ENCODE measurements at places on chromosomes 7 and 10. TPM values are rescaled to one million over a fixed set of nuclear protein-coding genes. Genes with fewer than 3 reads are reported as not detected.
A peak's percentile ranks its signal among the peaks of the same experiment; 100 is the strongest.

The SPDYE2 gene
- not detected for total RNA-seq

The CRYGN gene
- not detected for total RNA-seq

The TAS2R4 gene
- 0.40 TPM for total RNA-seq

The ZNF425 gene
- 1.1 TPM for total RNA-seq

The FAM237B gene
- not detected for total RNA-seq

The STEAP2 gene
- total RNA-seq = 0.81 TPM

DNA sequence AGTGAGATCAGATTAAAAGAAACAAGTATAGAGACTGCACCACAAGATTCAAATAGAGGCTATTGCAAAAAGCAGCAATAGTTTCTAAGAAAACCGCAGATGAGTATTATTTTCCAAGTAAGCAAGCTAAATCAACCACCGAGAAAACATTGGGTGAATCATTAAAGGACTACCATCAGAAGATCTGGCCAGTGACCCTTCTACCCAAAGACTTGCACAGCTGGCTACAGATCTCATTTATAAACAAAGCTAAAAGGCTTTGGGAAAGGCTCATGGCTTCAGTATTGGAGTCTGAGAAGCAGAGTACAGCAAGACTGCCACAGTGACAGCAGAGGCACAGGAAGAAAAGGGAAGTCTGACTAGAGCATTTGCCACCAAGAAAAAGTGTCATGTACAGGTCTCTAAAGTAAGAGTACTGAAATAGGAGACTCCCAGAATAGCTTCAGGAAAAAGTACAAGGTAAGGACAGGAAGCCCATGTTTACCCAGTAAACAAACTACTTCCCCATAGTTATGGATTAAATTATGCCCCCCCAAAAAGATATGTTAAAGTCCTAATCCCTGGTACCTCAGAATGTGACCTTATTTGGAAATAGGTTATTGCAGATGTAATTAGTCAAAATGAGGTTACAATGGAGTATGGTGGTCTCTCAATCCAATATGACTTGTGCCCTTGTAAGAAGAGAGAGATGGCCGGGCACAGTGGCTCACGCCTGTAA lies 19.0 kb downstream of the STEAP1 start:
- no peak for DNase-seq

GRCh38 chr10:75607576-75607975 lies 176.2 kb downstream of the LRMDA start:
- DNase-seq = no peak

GRCh38 chr7:101128040-101128834 lies 1.3 kb downstream of the SERPINE1 start:
- no peak for DNase-seq

- DNase-seq = peak; percentile 68
Measured at GRCh38 chr7:34135924-34136323, 230.6 kb downstream of the BMPER start.

GRCh38 chr10:95880704-95881103 lies 27.1 kb upstream of the CC2D2B start:
- DNase-seq = no peak

DNA sequence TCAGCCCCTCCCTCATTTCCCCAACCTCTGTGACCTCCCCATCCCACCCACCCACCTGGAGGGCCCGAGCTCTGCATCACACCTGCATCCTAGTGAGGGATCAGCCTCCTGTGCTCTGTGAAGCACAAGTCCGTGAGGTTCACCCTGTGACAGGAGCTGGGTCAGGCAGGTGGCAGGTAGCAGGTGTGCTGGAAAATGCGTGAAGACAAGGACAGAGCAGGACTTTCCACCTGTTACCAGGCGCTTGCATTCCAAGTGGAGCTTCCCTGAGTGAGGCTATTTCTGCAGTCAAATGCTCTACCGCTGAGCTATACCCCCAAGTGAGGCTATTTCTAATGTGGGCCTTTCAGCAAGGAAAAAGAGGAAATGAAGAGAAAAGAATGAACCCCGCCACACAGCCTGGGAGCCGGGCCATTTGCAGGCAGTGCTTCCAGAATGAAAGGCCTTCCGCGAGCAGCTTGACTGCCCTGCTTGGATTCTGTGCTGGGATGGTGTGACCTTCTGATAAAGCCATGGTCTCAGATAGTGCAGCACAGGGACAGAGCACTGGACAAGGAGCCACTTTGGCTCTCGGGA lies 13.3 kb upstream of the CPXM2 start:
- no peak for DNase-seq

- DNase-seq = no peak
Measured at GRCh38 chr7:25289518-25289917, 61.2 kb upstream of the NPVF start.

- no peak for DNase-seq
Measured at GRCh38 chr10:93392121-93392520, 90.0 kb downstream of the MYOF start.

DNA sequence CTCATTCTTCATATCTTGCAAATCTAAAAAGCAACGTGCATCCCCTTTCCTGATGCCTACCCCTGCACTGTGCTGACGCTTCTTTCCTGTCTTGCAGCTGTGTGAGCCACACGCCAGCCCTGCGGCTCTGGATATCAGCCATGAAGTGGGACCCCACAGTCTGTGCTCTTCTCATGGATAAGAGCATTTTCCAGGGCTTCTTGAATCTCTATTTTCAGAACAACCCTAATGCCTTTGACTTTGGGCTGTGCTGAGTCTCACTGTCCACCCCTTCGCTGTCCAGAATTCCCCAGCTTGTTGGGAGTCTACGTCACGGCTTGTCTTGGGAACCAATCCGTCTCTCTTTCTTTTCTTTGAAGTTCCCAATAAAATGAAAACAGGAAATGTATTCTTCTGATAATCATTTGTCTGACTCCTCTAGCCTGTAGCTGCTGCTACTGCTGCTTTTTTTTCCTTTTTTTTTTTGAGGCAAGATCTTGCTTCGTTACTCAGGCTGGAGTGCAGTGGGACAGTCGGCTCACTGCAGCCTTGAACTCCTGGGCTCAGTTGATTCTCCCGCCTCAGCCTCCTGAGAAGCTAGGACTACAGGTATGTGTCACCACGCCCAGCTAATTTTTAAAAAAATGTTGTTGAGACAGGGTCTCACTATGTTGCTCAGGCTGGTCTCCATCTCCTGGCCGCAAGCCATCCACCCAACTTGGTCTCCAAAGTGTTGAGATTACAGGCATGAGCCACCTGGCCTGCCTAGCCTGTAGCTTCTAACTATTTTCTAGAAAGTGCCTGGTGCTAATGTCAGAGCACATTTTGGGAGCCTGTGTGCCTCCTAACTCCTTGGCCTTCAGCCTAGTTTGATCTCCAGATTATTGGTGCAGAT lies 30.3 kb downstream of the GSTO2 start:
- no peak for DNase-seq

DNA sequence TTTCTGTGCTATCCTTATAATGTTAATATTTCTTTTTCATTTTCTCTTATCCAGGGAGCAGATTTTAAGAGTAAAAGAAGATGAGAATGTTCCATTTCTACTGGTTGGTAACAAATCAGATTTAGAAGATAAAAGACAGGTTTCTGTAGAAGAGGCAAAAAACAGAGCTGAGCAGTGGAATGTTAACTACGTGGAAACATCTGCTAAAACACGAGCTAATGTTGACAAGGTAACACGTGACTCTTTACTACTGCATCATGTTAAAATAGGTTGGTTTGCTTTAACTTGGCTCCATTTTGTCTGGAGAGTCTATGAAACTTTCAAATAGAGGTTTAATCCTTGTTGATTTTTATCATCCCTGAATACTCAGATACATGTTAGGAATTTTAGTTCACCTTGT lies 73.3 kb downstream of the RALA start:
- DNase-seq = no peak

DNA sequence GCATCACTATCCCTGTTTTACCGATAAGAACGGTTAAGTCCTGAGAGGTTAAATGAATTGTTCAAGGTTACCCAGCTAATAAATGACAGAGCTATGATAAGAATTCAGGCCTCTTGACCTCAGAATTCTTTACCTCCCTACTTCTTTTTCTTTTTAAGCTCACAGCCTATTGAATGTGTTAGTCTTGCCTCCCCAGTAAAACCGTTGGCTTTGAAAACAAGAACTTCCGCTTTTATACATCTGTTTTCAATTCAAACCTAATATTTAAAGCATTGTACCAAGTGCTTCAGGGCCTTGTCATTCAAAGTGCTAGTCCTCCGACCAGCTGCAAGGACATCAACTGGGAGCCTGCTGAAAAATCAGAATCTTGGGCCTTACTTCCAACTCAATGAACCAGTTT lies 15.6 kb downstream of the SEC31B start:
- no peak for DNase-seq

DNA sequence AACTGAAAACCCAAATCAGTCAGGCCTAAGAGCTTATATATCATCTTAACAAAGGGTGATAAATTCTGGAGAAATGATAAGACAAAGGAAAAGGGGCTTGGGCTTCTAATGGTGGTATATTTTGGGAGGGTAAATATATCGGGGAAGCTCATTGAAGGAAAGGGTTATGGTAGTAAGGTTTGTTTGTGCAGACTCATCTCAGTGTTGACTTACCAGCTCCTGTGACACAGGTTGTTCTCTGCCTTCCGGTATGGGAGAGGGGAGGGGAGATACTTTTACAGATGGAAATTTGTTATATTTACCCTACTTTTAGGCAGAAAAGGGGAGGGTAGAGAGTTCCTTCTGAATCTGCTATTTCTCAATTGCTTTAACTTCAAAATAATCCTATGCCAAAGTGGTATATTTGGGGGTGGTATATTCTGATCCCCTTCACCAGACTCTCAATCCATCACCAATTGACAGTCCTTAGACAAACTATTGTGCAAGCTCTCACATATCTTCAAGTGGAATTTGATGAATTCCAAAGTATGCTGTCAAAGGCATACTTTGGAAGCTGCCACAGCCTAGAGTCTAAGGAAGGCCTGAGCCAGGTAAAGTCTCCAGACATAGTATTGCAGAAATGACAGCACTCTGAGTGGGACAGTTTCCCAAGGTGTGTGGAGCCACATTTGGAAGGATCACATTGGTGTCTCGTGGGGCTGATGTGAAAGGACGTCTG lies 13.3 kb upstream of the PAPSS2 start:
- DNase-seq = no peak

- DNase-seq = no peak
Measured at GRCh38 chr10:79336739-79337138, 10.5 kb upstream of the PPIF start.

DNA sequence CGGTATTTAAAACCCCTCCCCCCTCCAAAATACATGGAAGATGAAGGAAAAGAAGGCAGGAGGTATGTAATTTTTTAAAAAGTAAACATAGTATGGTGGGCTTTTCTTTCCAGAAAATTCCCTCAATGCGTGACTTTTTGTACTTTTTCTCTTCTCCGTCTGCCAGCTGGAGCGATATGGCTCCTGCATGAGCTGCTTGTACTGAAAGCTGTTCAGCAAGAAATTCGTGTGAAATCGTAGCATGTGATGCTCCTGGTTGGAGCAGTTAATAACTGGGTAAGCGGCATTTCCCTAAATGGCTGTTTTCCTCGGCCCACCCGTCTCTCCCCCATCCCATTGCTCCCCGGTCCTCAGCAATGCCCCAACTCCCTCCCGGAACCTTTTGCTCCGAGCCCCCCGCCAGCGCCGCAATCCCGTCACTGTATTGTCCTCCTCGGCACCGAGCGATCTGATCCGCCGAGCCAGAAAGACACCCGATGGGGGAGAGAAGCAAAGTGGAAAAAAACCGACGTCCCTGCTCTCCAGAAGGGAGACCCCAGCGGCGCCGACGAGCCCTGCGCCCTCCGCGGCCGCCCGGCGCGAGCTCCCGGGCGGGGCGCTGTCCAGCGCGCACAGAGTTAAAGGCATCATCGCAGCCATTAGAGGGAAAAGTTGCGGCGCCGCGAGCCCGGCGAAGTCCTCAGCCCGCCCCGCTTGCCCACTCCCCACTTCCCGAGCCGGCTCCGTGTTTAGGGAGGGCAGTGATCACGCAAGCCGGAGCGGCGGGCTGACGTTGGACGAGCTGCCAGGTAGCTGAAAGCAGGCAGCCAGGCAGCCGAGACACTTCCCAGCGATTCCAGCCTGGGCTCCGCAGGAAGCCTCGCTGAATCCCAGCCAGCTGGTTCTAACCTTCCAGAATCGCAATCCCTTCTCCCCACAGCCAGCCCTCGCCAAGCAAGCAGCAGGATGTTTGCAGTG lies at the start of gene VSTM2A:
Gene VSTM2A, plus strand, starts transcription at position 707 of the 957 bp plus-strand sequence. CDS start 356 bp downstream, outside the sequence.
- no peak for DNase-seq

GRCh38 chr7:5679048-5679812 lies 102.2 kb downstream of the RNF216 start:
- DNase-seq = no peak

DNA sequence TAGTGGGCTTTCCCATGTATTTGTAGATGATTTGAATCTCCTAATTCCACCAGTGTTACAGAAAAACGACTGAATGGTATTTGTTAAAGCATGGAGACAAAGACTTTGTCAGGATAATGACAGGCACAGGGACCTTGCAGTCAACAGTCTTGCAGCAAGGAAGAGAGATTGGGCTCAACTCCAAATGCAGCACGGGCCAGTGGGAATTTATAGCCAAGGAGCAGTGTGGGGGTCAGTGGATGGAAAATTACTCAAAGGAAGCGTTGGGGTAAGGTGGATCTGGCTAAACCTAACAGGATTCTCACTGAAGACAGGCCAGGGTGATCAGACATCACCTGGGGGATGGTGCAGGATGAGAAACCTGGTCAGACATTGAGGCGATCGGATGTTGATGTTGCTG lies 24.3 kb downstream of the CPVL start:
- no peak for DNase-seq

DNA sequence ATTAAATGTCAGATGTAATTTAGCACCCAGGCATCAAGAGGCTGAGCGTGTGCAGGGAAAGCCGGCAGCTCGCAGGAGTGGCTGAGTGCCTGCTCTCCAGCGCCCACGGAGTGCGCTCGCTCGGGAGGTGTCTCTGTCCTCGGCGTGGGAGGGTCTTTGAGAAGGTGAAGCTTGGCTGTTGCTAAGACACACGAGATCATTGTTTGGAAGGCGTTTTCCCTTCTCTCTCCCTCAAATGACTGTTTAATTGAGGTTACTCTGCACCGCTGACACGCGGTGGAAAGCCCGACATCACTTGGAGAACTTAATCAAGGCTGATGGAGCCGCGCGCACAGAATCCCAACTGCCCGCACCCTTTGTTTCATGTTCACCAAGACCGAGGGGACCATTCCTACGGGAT lies 414.6 kb downstream of the DNAJB6 start:
- no peak for DNase-seq

DNA sequence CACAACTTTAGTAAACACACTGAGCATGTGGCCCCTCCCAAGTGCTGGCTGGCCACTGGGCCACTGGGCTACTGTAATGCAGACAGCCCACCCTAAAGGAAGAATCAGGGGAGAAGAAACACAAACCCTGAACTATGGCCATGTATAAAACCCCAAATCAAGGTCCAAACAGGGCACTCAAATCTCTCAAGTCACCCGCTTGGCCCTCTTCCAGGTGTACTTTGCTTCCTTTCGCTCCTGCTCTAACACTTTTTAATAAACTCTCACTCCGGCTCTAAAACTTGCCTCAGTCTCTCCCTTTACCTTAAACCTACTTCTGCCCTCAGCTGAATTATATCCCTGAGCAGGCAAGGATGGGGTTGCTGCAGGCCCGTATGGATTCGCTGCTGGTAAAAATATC lies 72.6 kb downstream of the TPK1 start:
- no peak for DNase-seq

GRCh38 chr7:74372511-74373111 lies 81.1 kb upstream of the GTF2IRD1 start:
- DNase-seq = no peak

GRCh38 chr10:79932841-79933379 lies 16.0 kb downstream of the SFTPD start:
- DNase-seq = no peak
